ENCODE measurements at places on chromosomes 2 and 18. TPM values are rescaled to one million over a fixed set of nuclear protein-coding genes. Genes with fewer than 3 reads are reported as not detected.

GRCh38 chr2:23330214-23330613 is 54.8 kb upstream of the KLHL29 start:
- peak; percentile 9 for DNase-seq

DNA sequence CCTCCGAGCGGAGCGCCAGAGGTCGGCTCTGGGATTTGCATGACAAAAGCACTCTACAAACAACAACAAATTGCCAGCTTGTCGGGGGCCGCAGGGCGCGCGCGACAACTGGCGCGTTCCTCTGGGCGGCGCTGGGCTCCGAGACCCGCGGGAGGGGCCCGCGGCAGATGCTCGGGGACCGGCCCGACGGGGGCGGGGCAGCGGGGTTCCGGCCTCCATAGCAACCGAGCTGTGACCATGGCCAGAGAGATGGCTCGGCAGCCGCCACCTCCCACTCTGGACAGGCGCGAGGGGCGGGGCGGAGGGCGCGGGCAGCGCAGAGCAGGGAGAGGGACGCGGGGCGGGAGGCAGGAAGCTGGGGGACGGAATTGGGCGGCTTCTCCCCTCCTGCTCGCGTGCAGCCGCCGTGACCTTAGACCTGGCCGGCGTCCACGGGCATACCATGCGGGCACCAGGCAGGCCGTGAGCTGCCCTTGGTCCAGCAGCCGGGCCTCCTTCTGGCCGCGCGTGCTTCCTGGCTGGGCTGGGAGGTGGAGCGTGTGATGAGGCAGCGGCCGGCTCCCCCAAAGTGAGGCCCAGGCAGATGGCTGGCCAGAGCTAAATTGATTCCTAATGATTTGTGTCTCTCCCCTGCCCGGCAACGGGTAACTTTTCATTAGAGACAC is 171.5 kb downstream of the CELF4 start:
- no peak for DNase-seq

- no peak for DNase-seq
Measured at GRCh38 chr2:134248913-134249312, 5.0 kb upstream of the MGAT5 start.

The LRP1B gene
- total RNA-seq, result not detected

DNA sequence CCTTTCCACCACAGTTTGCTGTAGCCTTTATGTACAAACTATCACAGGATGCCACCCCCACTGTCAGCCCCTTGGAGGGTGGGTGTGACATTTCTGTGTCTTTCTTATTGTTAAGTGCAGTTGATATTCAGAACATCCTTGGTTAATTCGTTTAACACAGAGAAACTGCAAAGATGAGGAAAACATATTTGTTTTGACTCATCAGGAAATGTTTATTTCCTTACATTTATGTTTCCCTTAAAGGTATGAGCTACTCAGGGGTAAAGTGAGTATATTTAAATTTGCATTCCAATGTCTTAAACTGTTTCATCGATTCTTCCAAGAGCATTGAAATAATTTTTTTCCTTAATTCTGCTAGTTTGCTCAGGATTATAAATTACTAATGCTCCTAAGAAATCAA is 243.4 kb downstream of the RDH14 start:
- no peak for DNase-seq

DNA sequence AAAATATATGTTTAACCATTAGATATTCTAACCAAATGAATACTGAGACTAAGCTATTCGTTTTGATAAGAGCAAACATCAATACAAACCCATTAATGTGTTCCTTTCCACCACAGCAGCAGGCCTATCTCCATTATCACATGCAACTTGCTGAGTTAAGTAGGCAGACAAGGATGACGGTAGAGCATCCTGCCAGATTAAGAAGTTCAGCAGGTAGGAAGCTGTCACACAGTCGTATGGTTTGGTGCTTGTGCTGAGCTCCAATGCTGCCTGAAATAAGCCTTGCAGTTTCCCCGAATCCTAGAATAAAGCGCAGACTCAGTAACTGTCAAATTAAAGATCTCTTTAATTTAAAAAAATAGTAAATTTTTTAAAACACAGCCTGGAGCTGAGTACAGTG is 39.6 kb downstream of the THADA start:
- no peak for DNase-seq

GRCh38 chr2:127893494-127893893 is 7.7 kb upstream of the AMMECR1L start:
- no peak for DNase-seq

DNA sequence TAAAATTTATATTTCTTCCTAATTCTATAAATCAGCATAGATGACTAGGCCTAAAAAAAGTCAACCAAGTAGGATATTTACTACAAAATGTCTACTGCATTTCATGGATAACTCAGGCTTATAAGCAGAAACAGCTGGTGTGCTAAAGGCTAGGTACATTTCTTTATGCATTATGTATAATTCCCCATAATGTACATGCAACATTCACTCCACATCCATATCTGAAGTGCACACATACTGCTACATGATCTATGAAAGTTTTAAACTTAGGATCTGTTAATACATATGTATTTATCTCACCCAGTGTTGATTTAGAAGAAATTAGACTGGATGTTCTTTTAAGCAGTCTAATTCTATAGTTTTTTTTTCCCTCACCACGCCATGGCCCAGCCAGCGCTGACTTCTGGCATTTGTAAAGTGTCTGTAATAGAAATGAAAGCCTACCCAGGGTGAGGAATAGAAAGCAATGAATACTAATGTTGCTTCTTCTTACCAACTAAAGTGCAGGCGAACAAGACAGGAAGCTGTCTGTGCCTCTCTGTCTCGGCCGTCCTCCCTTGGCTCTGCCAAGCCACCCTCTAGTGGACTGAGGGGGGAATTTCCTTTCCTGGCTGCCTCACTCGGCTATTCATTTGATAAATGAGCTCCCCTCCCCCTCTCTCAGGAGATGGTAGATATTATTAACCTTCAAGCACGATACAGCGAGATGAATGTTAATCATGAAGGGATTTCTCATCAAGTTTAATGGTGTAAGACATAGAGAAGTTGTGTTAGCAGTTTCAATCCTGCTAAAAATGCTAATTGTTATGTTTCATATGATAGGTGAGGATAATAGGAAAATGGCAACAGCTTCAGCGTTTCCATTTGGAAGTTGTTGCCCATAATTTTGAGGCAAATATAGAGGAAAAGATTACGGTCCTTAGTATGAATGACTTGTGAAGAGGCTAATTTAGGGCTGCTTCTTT is 384.5 kb downstream of the MTX2 start:
- DNase-seq, result peak; percentile 75

GRCh38 chr2:142722569-142722968 is 154.9 kb upstream of the KYNU start:
- DNase-seq, result no peak

The ZFP36L2 gene
- 19.4 TPM for total RNA-seq

- DNase-seq, result no peak
Measured at GRCh38 chr2:223767341-223767740, 70.0 kb downstream of the AP1S3 start.

DNA sequence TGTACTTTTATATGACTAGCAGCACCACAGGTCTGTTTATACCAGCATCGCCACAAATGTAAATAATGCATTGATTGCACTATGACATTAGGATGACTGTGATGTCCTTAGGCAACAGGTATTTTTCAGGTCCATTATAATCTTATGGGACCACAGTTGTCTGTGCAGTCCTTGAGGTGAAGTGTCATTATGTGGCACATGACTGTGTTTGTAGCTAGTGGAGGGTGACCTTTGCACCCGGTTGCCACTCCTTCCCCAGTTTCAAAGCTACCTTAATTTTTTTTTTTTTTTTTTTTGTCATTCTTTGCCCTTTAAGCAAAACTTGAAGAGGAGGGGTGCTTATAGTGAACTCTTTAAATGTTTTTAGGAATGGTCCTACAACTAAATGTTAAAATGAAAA is 386.4 kb downstream of the THSD7B start:
- no peak for DNase-seq

- DNase-seq, result no peak
Measured at GRCh38 chr2:204982303-204982702, 437.0 kb downstream of the PARD3B start.

GRCh38 chr2:27587025-27587424 is 4.2 kb downstream of the ZNF512 start:
- DNase-seq, result no peak

The EVX2 gene
- total RNA-seq, result not detected

DNA sequence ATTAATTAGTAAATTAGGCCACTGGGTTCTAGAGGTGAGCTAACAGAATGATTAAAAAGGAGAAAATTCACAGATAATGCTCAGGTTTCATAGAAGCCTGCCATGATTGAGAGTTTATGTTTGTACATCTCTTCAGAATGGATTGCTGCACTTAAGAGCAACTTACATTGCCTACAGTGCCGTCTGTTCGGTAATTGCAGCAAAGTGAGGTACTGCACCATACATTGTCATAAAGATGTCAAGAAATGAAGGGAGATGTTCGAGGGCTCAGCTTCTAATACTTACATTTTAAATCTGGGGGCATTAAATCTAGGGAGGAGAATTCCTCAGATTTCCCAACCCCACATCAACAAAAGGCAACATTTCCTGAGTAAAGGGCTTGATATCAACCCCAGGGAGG is 976.2 kb upstream of the FANCL start:
- no peak for DNase-seq

The MSTN gene
- total RNA-seq, result not detected

DNA sequence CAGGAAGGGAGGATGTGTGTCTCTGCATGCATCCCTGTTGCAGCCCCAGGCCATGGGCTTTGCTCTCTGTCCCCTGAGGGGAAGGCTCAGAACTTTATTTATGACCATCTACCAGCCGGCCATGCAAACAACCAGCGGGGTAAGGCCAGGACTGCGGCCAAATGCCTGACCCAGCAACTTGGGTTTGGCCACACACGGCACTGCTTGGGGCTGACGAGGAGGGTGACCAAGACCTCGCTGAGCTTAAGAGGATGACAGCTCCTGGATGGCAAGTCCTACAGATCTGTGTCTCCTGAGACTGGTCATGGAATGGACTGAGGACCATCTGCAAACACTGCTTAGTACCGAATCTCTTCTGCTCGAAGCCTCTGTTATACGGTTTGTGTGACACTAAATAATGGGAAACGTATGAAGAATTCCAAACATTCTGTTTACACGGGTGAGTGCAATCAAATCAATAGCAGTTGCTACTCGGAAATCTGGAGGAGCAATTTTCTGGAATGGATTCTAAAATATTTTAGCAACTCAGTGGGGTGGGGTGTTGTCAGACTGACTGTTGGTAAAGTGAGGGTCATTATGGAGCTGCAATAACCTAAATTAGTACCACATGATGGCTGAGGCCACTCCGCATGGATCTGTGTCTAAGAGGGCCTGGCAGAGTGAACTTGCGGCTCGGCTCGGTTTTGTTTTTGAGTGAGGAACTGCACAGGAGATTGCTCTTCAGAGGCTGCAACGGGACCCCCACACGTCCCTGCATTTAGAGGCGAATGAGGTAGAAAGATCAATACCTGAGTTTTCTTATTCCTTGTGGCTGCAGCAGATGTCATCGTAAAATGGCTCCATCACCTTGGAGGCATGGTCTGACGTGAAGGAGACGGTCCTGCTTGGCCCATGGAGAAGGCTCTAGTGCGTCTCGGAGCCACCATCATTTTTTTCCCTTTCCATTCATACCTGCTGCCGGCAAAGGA is 26.6 kb downstream of the TMEM18 start:
- DNase-seq, result no peak

GRCh38 chr2:190582736-190583506 is 48.4 kb upstream of the NEMP2 start:
- DNase-seq, result no peak

- DNase-seq, result no peak
Measured at GRCh38 chr2:120825370-120826259, 89.9 kb downstream of the GLI2 start.
